ENCODE measurements at places on chromosomes 1 and 21.

DNA sequence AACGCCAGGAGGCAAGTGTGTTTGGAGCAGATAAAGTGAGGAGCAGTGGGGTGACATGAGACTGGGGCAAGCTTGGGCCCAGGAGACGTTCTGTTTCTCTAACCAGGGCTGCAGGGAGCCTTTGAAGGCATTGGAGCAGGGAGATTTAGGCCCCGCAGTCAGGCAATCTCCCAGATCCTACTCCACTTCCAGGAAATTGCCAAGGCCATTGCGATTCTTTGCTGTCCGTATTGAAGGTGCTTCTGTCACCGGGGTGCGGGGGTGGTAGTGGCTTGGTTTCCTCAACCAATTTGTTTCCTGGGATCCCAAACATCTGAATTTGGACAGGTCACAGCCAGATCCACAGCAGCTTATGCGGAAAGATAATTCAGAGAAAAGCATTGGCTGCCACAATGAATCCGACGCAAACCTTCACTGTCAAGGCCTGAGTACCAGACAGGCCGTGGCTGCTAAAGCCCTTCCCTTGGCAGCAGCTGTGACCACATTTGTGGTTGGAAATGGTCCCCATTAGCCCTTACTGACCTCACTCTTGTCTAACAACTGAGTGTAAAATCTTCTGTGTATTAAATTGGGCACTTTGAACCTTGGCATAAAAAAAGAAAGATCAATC, 385.6 kb downstream of the PTPRU start:
- DNase-seq: no peak

GRCh38 chr1:227280836-227281235, 37.5 kb downstream of the CDC42BPA start:
- DNase-seq: no peak

DNA sequence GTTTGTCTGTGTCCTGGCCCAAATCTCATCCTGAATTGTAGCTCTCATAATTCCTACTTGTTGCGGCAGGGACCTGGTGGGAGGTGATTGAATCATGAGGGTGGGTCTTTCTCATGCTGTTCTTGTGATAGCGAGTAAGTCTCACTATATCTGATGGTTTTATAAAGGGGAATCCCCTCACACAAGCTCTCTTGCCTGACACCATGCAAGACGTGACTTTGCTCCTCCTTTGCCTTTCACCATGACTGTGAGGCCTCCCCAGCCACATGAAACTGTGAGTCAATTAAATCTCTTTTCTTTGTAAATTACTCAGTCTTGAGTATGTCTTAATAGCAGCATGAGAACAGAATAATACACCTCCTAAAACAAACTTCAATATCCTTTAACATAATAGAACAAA, 1065.6 kb downstream of the PLA2G4A start:
- no peak for DNase-seq

DNA sequence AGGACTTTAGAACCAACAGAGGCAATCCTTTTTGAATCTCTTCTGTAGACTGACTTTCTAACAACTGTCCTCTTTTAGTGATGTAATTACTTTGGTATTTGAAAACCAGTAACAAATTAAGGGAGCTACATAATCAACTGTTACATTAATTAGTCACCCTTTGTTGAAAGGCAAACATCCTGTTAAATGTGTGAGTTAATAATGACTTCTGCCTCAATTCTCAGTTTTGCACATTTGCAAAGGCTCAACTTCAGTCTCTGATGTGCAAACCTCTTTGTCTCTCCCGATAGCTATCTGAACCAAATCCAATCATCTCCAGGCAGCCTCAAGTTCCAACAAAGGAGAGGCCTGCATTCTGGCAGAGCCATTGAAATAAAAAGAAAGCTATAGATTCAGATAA, 135.4 kb upstream of the C8B start:
- no peak for DNase-seq

GRCh38 chr1:10438677-10439163, 8.5 kb downstream of the CENPS start:
- no peak for DNase-seq

DNA sequence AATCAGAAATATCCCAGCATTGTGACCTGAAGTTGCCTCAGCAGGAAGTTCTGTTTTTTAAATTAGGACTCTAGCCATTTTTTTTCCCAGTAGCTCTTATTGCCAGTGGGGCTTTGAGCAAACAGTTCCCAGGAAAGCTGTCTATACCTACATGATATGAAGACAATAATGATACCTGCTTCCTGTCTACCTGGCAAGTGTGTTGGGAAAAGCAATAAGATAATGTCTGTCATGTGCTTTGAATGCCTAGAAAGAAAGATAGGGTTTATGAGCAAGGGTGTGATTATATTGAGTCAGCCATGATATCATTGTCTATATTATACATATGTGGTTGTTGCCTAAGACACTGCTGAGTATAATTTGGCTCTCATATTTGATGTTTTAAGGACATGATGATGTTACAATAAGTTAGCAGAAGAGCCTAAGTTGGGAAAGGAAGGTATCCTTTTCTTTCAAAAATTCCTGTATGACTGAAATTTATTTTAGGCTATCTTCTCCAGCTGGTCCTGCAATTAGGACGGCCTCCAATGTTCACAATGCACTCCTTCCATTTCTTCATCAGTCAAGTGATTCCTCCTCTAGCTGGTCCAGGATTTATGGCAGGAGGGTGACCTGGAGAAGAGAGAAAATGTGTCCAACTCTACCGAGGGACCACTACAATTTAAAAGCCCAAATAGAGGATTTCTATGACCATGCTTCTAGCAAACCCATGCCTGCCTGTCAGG, 99.6 kb upstream of the CDC42BPA start:
- no peak for DNase-seq

DNA sequence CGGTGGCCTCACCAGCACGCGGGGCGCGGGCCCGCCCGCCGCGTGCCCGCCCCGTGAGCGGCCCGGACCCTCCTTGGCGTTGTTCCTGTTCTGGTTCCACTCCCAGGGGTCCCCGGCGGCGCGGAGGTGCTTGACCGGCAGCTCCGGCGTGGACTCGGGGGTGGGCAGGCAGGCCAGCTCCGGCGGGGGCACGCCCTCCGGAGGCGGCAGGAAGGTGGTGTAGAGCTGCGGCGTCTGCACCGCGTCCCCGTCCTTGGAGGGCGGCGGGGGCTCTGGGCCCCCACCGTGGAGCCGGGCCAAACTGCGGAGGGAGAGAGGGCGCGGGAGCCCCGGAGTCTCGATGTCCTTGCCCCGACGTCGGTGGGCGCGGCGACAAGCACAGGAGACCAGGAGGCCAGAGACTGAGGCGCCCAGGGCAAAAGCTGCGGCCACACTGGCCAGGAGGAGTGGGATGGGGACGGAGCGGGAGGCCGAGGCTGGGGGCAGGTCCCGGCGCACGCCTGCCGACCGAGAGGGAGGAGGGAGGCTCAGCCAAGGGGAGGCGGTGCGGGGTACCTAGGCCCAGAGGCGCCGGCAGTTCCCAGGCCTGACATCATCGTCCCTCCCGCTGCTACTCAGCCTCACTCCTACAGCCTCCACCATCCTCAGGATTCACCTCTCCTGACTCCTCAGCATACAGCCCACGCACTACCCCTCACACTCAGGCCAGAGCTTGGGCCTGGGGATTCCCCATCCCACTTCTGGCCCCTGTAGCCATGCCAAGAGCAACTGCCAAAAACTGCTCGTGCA, 13.2 kb downstream of the SEMA6C start:
- no peak for DNase-seq

DNA sequence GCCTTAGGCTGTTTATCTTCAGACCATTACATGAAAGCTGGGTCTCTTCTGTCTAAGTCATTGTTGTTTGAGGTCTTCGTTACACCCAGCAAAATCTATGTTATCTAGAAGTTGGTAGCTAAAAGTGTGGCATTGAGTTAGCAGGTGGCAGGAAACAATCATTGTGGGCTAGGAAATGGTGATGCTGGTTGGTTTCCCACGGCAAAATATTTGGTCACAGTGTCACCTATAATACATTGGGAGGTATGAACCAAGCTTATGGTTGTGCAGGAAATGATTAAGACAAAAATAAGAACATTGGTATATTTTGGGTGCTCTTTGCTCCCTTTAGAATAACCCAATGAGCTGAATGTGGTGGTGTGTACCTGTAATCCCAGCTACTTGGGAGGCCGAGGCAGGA, 169.7 kb downstream of the TRIM33 start:
- no peak for DNase-seq

GRCh38 chr21:22536509-22536908, 1538.3 kb downstream of the NCAM2 start:
- DNase-seq: peak; percentile 29

DNA sequence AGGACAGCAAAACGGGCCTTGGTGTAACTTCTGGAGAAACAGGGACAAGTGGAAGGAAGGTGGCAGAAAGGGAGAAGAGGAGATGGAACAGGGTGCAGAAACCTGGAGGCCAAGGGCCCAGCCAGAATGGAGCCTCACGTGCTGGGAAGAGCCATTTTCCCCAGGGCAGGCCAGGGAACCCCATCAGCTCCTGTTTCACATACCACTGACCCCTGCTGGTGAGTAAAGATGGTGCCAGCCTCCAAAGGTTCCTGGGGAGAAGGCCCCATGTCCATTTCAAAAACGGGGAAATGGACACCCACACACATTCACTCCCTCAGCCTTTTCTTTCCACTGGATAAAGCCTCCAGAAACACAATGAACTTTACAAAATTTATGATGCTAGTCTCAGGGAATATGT, 57.6 kb upstream of the JUN start:
- DNase-seq: no peak

GRCh38 chr21:20641241-20641640, 357.0 kb upstream of the NCAM2 start:
- no peak for DNase-seq

GRCh38 chr1:234611847-234612351, 1.9 kb upstream of the IRF2BP2 start:
- DNase-seq: peak; percentile 43

DNA sequence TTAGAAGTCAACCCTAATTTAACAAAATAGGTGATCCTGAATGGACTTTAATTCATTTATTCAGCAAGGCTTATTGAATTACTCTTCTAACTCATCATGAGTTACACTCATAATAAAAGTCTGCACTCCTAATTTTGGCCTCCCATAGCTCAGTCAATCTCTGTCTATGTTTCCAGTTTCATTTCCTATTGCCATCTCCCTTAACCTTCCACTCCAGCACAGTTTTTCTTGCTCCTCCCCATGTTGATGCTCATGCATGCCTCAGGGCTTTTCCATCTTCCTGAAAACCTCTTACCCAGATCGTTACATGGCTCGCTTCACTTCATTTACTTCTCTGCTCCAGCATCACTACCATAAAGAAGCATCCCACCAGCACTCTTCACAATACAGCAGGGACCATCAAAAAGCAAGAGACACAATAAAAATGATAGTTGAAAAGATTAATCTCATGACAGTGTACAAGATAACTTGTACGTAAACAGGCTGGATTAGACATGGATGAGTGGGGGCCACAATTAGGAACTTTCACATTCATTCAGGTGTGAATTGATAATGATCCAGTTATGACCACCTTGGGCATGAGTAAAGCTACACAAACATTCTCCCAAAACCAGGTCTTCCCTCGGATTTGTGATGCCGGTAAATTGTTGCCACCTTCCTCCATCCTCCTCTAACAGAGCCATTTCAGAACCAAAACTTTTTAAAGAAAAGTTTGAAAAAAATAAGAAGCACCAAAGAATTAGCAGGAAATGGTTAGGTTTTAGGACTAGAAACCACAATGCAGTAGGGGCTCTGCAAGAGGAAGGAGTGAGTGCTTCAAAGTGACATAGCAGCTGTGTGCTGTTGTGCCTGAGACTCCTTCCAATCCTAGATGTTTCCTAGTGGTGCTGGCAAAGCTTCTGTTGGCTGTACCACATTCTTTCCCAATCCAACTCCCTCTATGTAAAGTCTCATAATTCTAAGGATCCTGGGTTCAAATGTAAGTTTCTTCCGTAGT, 89.8 kb downstream of the OLFML2B start:
- DNase-seq: no peak

DNA sequence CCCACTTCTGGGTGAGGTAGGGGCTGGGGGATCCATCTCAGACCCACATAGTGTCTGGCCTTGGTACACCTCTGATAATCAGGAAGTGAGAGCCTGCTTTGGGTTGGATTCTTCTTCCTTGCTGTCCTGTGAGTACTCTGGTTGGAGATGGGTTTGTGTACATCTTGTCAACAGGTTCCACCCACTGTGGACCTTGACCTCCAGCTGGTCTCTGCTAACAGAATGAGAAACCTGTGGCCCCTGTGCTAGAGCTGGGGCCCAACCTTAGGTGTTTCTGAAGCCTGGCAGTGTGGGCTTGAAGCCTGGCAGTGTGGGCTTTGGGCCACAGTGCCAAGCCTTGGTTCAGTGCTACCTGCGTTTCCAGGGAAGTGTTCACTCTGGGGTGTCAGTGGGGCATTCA, 2.6 kb downstream of the ZBTB48 start:
- no peak for DNase-seq

DNA sequence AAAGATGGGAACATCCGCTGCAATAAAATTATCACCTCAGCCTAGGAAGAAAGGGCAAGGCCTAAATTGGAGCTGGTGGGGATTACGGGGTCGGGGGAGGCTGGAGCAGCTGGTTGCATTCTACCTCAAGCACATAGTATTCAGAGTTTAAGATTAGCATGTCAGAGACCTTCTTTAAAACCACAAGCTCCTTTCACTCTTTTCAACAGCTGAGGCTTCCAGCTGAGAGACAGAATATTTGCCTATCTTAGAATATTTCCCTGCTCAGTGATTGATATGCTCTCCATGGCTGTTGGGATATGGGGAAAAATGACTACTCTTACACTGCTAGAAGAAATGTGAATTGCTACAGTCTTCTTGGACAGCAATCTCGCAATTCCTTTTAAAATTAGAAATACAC, 248.6 kb downstream of the TBX15 start:
- DNase-seq: no peak

- peak; percentile 62 for DNase-seq
Measured at GRCh38 chr21:25568246-25568645, 39.0 kb downstream of the MRPL39 start.

DNA sequence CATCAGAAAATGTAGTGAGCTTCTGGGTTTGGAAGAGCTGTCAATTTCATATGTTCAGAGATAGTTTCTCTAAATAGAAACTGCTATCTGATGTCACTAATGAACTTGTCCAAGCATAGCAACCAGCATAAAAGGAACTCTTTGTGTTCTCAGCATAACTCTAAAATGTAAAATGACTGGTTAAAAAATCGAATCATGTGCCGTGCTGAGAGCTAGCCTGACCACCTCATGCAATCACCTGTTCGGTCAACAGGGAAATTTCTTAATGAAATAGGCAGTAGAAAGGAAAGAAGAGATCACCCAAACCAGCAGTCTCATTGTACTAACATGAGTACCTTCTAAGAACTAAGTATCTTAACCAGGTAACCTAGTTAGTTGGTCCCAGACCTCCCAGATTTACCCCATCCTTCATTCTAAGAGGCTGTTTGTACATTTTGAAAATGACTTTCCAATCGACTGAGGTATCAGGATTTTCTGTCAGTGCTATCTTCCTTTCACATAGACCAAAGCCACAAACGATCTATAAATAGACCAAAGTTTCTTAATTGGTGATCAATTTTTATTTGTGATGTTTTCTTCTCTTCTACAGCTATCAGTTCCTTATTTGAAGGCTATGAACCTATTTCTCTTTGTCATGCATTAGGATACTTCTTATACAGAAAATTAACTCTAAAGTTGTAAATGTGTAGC, 147.3 kb downstream of the TLR5 start:
- DNase-seq: no peak

- DNase-seq: no peak
Measured at GRCh38 chr1:224785040-224785328, 144.5 kb upstream of the DNAH14 start.

GRCh38 chr1:61141288-61142042, 59.1 kb downstream of the NFIA start:
- peak; percentile 29 for DNase-seq

- DNase-seq: no peak
Measured at GRCh38 chr1:154760469-154760933, 109.6 kb downstream of the KCNN3 start.
